Tongue (tissue), 3 donors: ENCODE measurements at places on chromosomes 7 and 10.
A peak's percentile ranks its signal among the peaks of the same experiment; 100 is the strongest.

- DNase-seq: no peak
These were observed 14.1 kb downstream of the CALML5 start for GRCh38 chr10:5485290-5485689.

GRCh38 chr10:47121336-47121735 lies 178.7 kb upstream of the GDF10 start:
- no peak for DNase-seq

GRCh38 chr10:89151857-89152256 lies 55.3 kb downstream of the CH25H start:
- DNase-seq: no peak

- DNase-seq: no peak
These were observed 193.8 kb downstream of the IMMP2L start for GRCh38 chr7:111368381-111369065.

GRCh38 chr10:133205146-133205545 lies 24.9 kb upstream of the UTF1 start:
- DNase-seq: no peak

DNA sequence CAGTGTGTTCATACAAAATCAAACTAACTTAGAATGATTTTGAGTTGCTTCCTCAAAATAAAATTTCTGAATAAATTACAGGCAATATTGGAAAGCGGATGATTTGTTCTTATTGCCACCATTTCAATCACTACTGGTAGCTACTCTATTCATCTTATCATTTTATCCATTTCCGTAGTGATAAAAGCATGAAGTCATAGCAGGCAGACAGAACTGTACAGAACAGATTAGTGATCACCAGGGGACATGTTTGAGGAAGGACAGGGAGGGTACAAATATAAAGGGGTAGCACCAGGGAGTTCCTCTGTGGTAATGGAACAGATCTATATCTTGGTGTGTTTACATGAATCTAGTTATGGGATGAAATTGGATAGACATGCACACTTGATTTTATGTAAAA lies 138.5 kb downstream of the WNT2 start:
- DNase-seq: no peak

- DNase-seq: no peak
These were observed 245.5 kb downstream of the SKAP2 start for GRCh38 chr7:26618898-26619297.

DNA sequence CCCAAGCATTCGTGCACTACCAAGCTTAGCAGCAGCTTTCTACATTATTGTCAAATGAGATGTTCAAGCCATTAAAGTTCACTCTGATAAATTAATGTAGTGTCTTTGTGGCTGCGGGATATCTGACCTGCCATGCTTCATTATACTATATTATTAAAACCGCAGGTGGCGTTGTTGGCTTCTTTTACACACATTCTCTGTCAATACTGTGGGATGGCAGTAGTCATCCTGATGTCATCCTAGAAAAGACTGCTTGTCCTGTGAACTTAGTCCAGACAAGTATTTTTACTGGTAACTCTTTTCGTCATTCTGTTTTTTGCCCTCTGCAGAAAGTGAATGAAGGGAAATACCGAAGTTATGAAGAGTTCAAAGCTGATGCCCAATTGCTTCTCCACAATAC lies 103.9 kb downstream of the ZMYND11 start:
- no peak for DNase-seq

DNA sequence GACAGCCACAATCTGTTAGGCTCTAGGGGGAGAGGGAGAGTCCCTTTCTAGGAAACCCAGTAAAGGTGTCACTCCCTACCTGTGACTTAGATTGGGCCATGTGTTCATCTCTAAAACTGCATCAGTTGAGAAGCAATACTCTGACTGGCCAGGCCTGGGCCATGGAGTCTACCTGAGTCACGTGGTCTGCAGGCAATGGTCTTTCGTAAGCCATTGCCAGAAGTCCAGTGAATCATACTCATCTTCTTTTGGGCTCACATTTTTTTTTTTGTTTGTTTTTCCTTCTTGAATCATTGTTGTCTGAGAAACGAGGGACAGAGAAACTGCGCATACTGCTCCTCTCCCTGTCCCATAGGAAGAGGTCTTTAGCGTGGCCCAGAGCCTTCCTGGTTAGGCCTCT lies 215.6 kb downstream of the CCSER2 start:
- DNase-seq: no peak

DNA sequence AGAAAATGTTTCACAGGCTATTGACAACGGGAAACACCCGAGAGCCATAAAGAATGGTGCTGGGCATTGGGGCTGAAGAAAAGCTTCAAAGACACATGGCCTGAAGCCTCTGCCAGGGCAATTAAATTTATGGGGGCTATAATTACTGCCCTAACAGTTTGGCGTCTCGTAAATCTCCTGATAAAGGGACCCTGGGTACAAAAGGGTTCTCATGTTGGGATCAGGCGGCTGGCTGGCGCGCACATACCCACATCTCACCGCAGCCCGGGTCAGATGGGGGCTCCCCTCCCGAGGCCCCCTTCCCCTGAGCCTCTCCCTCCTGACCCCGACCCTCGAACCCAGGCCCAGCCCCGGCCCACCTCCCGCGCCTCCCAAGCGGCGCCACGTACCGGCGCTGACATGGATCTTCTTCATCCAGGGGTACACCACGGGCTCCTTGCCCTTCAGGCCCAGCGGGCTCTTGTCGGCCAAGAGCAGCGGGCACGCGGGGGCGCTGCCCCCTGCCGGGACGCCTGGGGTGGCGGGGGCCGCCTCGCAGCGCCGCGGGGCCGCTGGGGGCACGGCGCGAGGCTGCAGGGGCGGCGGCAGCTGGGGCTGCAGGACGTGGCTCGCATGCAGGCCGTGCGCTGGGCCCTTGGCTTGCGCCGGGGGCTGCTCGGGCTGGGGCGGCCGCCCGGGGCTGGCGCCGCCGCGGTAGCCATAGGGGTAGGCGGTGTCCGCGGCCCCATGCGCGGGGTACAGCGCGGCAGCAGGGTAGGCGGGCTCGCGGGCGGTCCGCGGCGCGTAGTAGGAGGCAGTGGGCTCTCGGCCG lies 623 bp downstream of the HOXA4 start:
- DNase-seq: no peak

- DNase-seq: no peak
These were observed 50.7 kb upstream of the PRKG1 start for GRCh38 chr10:51023636-51024035.

- no peak for DNase-seq
These were observed 275.0 kb downstream of the ELMO1 start for GRCh38 chr7:37173670-37174069.

DNA sequence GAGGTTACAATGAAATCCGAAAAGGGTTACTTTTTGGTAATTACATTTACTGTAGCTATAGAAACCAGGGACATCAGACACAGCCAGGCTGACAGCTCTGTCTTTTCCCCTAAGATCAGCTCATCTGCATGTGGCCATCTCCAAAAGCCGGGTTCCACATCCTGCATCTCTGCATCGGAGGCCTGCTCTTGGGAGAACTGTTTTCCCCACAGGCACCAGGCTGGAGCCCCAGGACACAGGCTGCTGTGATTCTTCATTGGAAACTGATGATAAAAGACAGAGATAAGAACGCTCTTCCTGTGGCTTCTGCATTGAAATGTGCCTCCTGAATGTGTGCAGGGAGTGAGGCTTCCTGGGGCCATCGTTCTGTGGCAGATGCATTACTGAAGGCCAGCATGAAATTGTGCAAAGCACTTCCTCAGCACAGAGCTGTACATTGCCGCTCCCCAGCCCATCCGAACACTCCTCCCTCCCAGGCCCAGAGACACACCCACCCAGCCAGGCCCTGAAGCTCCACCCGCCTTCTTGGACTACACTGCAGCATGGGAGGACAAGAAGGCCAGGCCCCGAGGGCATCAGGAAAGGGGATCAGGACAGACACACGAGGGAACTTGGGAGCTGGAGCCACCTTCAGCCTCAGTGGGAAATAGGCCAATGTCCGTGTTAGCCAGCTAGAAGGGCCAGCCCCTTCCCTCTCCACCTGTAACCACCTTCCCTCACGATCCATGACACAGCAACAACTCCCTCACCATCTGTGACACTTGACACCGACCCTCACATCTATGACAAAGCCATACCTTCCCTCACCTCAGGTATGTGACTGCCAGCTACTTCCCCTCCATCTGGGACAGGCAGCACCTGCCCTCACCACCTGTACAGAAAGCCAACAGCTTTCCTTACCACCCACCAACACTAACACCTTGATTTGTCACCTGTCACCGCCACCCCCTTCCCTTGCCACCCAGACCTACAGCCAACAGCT lies 113.2 kb downstream of the GRID1 start:
- DNase-seq: peak; percentile 30

DNA sequence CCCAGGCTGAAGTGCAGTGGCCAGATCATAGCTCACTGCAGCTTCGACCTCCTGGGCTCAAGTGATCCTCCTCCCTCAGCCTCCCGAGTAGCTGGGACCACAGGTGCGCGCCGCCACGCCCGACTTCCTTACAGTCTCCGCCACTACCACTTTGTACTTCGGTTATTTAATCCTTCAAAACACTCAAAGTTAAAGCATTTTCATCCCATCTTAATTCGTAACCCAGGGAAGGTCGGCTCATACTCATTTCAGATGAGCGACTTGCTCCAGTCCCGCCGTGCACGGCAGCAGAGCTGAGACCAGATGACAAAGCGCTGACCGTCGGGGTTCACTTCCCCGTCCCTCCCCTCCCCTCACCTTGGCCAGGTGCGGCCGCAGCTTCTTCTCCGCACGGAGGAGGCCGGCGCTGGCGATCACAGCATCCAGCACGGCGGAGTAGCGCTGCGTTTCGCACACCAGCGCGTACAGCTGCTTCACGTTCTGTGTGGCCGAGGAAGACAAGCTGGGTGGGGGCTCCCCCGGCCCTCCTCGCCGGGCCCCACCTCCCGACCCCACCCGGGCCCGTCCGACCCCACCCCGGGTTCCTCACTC lies 457 bp downstream of the NSUN5 start:
- no peak for DNase-seq

DNA sequence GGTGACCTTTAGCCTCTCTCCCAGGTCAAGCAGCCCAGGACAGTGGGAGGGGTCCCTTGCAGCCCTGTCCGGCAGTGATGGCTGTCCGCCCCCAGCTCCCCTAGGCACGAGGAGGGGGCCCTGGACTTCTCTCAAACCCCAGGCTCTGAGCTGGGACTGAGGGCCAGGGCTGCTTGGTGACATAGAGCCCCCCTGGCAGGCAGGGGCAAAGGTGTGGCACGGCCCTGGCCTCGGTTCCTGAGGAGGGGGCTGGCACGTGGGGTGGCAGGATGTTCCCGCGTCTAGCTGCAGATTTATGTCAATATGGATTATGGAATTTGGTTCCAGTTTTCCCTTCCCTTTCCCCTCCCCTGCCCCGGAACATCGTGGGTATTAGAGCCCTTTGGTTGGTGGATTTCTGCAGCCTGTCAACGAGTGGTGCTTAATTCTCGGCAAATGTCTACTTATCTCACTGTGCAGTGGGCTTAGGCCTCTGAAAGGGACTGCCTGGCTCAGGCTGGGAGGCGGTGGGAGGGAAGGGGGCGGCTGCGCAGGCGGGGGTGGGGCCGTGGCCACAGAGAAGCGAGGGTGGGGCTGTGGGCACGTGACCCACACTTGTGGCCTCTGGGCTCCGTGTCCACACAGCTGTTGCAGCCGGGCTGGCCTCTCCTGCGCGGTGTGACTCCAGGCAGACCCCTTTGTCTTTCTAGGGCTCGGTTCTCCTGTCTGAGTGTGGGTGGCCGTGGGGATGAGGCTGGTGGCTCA lies 19.3 kb downstream of the UNCX start:
- DNase-seq: peak; percentile 83

GRCh38 chr10:38127812-38128211 lies 33.7 kb downstream of the ZNF37A start:
- no peak for DNase-seq

- no peak for DNase-seq
These were observed 51.4 kb downstream of the RBM20 start for GRCh38 chr10:110695539-110695886.

GRCh38 chr10:105073999-105074398 lies 432.9 kb downstream of the SORCS3 start:
- DNase-seq: no peak

- DNase-seq: no peak
These were observed 48.4 kb upstream of the CRTAC1 start for GRCh38 chr10:98078774-98079173.

GRCh38 chr7:7765422-7765821 lies 47.0 kb upstream of the RPA3 start:
- DNase-seq: no peak

- DNase-seq: peak; percentile 26
These were observed 656.6 kb downstream of the INHBA start for GRCh38 chr7:41046221-41046761.

DNA sequence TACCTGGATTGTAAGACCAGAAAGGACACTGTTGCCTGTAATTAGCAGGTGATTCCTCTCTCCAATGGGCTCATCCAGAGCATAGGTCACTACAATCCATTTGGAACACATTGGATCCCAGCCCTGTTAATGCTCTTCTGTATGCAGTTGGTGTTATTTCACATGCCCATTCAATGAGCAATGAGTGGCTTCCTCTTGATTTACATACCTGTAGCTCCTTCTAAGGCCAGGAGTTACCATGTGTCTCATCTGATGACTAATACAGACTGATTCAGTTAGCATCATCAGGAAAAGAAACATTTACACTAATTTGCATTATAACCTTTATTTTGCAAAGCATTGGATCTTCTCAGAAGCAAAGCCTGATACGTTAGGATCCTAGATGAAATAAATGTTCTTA lies 83.1 kb upstream of the NPVF start:
- no peak for DNase-seq

DNA sequence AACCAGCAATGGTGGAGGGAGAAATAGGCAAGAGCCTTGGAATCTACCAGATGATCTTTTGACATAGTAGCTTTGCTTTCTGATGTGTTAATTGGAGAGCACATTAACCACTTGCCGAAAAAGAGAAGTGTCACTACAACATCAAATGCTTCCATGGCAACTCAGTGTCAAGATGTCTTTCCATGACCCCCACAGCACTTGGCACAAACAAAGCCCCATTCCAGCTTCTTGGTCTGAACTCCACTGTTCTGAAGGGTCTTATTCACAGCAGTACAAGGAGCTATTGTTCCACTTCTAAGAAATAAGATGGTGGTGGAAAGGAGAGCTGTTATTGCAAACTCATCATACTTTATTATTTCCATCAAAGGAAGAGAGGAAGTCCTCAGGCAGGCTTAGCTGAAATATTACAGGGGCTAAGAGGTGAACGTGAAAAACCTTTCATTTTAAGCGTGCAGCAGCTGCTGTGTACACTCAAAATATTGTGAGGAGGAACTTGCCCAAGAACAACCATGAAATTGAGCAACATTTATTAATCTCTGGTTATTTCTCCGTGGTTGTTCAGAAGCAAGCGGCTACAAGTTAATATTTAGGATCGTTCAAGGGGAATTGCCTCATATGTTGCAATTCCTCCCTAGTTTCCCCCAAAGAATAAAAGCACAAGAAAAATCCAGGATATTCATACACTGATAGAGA lies 354.8 kb upstream of the CELF2 start:
- peak; percentile 45 for DNase-seq

GRCh38 chr10:78524941-78525340 lies 491.3 kb downstream of the RPS24 start:
- peak; percentile 57 for DNase-seq

- DNase-seq: no peak
These were observed 926 bp upstream of the C7orf33 start for GRCh38 chr7:148589640-148590039.

- no peak for DNase-seq
These were observed 1224.6 kb upstream of the LRRTM3 start for GRCh38 chr10:65701168-65701776.

- no peak for DNase-seq
These were observed 6.1 kb downstream of the KCTD7 start for GRCh38 chr7:66634816-66635215.

- no peak for DNase-seq
These were observed 289.6 kb downstream of the POM121L12 start for GRCh38 chr7:53325061-53325460.

GRCh38 chr7:25953859-25954258 lies 198.1 kb upstream of the NFE2L3 start:
- no peak for DNase-seq
